ENCODE measurements at places on chromosomes 5 and 9.

GRCh38 chr9:134406366-134407120, 80.3 kb downstream of the RXRA start:
- DNase-seq: peak; percentile 62

- DNase-seq: no peak
These were observed 35.8 kb upstream of the SPRY4 start for GRCh38 chr5:142360607-142361120.

- DNase-seq: no peak
These were observed 276.0 kb upstream of the IRX4 start for GRCh38 chr5:2158767-2159166.

DNA sequence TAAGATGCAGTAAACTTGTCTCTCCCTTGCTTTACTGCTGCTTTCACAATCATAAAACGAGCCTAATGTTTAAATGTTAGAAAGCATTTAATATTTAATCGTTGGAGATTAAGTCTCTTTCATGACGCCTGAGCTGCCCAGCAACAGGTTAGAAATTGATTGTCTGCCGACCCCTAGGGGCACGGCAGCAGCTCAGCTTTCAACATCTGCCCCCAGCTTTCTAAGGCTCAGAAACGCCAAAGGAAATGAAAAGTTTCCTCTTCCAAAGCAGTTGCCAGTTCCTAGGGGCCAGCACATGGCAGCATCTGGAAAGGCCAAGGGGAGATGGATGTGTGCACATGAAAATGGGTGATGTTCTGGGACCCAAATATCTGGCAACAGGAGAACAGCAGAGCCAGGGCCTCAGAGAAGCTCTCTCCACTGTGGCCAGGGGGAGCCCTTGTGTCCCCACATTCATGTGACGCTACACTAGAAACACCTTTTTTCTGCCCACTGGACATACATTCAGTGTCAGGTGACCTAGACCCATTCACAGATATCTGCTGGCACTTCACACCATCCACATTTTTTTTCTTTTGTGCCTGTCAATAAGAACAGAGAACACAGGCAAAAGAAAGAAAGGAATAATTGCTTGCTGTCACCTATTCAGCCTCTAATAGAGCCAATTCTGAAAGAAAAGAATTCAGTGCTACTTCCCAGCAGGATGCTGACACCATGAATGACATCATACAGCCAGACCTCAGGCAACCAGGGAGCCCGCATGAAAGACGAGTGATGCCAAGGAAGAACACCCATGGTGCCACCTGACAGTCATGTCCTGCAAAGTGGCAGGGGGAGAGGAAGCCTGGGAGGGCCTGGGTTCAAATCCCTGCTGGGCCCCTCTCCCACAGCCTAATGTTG, 205.0 kb upstream of the TAS2R1 start:
- no peak for DNase-seq

GRCh38 chr5:136979131-136979530, 520.0 kb downstream of the SPOCK1 start:
- DNase-seq: no peak

GRCh38 chr9:17775656-17776055, 196.8 kb downstream of the SH3GL2 start:
- no peak for DNase-seq

- no peak for DNase-seq
These were observed 142.0 kb downstream of the CMYA5 start for GRCh38 chr5:79831381-79832309.

DNA sequence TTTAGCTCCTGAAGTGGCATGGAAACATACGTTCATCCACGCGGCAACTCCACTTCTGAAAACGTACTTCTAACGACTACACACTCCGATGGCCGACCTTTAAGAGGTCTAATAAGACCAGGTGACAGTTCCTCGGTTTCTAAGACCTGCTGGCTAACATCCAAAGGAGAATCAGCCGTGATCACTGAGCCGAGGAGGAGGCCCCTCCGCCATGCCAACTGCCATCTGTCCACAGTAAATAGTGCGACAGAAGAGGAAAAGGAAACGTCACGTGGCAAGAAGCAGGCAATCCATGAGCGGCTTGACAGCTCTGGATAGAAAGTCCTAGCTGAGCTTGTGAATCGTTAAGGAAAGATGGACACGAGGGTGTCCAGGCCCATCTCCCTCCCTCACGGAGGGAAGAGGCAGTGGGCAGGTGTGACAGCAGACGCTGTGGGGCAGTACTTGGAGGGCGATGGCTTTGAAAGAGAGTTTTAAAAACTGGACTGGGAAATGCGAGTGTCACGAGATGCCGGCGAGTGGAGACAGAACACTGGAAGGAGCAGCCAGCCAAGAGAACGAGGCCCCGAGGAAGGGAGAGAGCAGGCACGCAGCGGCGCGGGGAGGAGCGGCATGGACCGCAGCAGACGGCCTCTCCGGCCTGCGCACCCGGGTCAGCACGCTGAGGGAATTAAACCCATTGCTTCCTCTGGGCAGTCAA, 66.7 kb upstream of the TBC1D9B start:
- DNase-seq: no peak

DNA sequence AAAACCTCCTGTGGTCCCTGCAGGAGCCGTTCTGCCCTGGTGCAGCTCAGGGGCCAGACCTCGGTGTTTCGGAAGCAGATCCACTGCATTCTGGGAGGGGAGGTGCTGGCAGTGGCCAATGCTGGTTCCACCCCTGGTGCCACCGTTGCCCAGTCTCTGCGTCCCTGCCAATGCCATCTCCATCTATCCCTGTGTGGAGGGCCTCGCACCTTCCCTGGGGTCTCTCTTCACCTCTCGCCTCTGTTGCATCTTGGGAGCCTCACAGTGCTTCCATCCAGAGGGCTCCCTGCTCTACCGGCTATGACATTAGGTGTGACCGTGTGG, 15.3 kb downstream of the NCS1 start:
- DNase-seq: no peak

DNA sequence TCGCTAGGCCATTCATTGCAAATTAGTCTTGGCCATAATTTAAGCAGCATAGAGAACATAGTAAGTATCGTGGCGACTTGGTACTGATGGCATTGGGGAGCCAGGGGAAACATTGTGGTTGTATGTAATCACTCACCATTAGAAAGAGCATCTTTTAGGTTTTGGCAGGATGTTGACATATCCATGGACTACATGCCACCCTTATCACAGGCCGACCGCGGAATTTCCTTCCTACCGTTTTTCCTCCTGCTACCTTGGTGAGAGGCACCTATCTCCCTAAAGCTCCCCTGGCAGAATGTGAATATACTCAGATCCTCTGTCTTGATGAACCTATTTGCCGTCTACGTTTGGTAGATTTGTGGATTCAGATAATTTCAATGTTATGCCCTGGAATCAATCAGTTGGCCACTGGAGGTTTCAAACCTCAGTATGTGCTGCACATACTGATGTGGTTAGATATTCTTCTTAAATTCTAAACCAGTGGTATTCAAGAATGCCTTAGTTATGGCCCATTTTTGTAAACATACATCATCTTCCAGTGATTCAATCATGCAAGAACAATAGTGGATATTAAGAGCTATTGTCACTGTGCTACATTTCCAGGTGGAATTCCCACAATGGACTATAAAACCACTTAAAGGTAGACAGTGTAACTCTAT, 271.0 kb upstream of the HAPLN1 start:
- no peak for DNase-seq

GRCh38 chr5:72633649-72634048, 126.4 kb upstream of the ZNF366 start:
- DNase-seq: no peak

DNA sequence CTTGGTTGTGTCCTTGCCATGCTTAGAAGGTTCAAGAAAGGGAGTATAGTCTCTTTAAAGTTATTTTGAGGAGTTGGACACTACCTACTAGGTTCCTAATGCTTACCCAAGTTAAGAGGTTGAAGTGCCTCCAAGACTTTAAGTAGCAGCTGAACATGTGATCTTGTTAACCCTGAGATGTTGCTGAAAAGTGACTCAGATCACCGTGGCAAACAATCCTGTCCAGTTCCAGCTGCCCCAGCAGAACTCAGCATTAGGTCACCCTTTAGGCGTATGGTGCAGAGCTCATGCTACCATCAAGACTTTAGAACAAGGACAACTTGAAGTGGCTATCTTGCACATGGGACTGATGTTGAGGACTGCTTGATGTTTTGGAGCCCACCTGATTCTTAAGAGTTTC, 22.5 kb downstream of the ZNF462 start:
- peak; percentile 44 for DNase-seq

- DNase-seq: peak; percentile 40
These were observed 55.9 kb downstream of the UGCG start for GRCh38 chr9:111952559-111952958.

GRCh38 chr5:76617229-76617628, 6.0 kb downstream of the F2RL2 start:
- no peak for DNase-seq

GRCh38 chr9:2761424-2761823, 44.1 kb downstream of the KCNV2 start:
- DNase-seq: peak; percentile 6

- DNase-seq: no peak
These were observed 234.5 kb downstream of the PCSK1 start for GRCh38 chr5:96198356-96199058.

DNA sequence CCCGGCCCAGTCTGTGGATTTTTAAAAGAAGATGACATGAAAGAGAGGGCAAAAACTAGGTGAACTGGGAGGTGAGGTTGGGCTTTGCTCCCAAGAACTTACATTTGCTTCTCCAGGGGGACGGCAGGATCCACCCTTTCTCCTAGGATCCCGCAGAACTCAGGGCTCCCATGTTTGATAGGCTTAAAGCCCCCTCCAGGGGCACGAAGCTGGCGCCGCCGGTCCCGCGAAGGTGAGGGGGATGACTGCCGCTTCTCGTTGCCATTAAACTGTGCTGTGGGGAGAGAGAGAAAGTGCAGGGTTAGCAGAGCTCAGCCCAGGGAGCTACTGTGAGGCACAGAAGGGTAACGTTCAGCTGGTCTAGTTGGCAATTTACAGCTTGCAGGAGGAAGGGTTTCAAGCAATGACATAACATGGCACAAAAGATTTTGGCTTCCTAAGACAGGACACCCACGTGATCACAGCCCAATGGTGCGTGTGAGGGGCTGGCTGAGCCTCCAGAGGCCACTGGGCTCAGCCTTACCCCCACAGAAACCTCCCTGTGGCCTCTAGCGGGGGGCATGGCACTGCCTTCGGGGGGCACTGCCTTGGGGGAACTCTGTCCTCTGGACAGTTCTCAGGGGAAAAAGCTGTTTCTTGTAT, 52.0 kb upstream of the SLC25A51 start:
- no peak for DNase-seq

GRCh38 chr9:129008986-129009583, 19.0 kb downstream of the SH3GLB2 start:
- DNase-seq: no peak

- DNase-seq: no peak
These were observed 9.1 kb downstream of the SLC22A5 start for GRCh38 chr5:132378580-132378979.
